ENCODE measurements at places on chromosomes 3 and 15.

DNA sequence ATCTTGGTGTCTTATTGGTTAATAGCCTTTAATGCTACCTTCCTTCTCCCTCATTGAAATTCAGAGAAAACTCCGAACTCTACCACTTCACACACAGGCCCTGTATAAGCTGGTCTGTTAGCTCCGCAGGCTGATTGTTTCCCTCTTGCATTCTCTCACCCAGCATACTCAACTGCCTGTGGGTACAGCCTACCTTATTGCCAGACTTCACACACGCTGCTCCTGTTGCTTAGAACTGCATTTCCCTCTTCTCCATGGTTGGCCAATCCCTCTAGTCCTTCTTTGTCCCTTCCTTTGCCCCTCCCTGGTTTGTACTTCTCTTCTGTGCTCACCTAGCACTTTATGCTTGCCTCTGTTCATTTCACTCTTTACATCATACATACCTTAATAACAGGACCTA, 92.9 kb upstream of the PRTG start:
- DNase-seq, result no peak

DNA sequence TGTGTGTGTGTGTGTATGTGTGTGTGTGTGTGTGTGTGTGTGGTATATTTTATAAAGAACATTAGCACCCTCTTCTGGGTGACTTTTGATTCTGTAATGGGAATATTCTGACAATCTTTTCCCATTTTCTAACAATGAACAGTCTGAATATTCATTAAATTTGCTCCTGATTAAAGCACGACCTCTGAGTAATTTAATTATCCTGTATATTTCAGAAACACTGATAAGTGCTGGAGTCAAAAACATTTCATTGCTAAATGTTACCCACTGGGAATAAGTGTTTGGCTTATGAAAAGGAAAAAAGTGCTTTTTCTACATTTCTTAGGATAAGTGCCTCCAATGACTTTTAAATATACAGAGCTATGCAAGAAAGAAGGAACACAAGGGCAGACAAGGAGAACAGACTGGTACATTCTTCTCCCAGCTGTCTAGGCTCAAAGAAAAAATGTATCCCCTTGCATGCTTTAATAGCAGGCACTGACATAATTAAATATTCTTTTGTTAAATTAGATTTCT, 32.3 kb upstream of the SYNPR start:
- no peak for DNase-seq

DNA sequence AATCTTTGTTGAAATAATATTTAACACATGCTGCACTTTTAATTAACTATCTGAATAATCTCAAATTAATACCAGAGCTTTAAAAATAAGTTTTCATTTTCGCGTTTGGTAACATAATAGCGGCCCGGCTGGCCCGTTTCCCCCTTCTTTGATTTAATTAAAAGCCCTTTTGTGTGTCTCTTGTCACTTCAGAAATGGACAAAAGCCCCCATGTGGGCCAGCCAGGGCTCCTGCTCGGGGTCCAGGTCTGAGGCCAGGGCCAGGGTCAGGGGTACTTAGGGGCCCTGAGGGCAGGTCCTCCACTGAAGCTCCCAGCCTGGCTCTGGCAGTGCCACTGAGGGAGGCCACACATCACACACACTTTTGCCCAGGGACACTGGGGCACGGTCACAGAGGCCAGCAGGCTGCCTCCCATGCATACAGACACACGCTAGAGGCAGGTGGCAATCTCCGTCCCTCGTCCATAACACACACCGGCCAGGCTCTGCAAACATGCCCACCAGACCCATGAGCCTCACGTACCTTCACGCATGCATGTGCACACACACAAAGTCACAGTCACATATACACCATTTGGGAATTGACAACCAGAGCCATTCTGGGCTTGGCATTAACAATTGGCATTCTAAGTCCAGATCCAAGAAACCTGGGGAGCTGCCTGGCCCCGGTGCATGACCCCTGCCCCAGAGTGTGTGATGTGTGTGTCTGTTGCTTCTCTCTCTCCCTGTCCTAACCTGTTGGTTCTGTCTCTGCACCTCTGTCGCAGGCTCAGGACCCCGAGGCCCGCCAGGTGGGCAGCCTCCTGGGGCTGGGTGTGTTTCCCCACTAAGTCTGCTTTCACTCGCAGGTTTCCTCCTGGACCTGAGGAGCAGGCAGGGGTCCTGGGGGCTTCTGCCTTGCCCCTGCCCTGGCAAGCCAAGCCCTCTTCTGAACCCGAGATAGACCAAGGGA, 38.5 kb downstream of the DNAJB8 start:
- no peak for DNase-seq

GRCh38 chr3:132549890-132550578, 47.0 kb upstream of the ACKR4 start:
- DNase-seq, result no peak

GRCh38 chr15:60865507-60865906, 363.6 kb downstream of the RORA start:
- no peak for DNase-seq

DNA sequence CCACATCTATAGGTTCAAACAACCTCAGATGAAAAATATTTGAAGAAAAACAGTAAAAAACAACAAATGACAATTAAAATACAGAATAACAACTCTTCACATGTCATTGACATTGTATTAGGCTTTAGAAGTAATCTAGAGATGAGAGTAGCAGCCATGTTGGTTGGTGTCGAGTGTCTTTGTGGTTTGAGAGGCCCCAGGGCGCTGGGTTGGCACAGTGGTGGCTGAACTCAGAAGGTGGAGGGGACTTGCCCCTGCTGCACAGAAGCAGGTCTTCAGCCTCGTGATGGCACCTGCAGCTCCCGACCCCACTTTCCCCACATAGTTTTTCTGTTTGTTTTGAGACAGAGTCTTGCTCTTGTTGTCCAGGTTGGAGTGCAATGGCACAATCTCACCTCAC, 187.2 kb downstream of the OSBPL10 start:
- no peak for DNase-seq

- DNase-seq, result peak; percentile 85
Measured at GRCh38 chr3:24220859-24221657, 273.6 kb downstream of the THRB start.

- DNase-seq, result no peak
Measured at GRCh38 chr3:197408177-197408957, 110.0 kb upstream of the DLG1 start.

- DNase-seq, result no peak
Measured at GRCh38 chr3:129563850-129564535, 21.0 kb downstream of the H1-8 start.

GRCh38 chr3:118761291-118761606, 273.4 kb downstream of the IGSF11 start:
- no peak for DNase-seq

DNA sequence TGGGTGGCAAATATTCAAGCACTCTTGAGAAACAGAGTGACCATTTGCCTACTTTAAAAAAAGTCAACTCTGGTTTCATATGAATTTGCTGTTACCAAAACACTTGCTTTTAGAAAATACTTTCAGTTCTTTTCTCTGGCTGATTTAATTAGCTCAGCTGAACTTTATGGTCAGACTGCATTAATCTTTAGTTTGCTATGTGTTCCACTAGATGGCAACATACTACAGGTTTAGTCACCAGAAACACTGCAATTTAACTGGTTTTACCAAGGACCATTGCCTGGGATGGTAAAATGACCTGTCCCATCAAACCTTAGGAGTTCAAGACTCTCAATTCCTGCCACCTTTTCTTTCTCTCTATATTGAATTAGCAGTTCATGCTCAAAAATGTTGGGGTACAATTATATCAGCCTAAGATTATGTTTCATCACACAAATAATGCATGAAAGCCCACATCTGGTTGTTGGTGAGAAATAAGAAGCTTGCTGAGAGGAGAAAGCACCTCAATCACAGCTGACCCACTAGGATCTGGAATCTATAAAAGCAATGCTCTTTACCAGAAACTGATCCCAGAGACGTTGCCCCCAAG, 14.2 kb downstream of the EIF4E3 start:
- no peak for DNase-seq

DNA sequence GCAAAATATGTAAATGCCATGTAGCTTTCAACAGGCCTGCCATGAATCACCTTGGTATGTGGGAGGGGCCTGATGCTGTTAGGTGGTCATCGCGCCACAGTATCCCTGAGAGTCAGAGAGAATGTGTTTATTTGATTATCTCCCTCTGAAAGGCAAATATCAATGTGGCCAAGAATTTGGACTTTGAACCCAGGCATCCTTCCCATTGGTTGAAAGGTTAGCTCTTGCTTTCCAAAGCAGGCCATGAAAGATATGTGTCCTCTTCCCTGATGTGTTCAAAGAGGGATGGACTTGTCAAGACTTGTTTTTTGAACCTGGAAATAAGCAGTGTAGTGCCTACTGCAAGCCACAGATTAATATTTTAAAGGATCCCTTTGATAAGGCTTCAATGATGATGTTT, 36.7 kb downstream of the SRP14 start:
- DNase-seq, result no peak

DNA sequence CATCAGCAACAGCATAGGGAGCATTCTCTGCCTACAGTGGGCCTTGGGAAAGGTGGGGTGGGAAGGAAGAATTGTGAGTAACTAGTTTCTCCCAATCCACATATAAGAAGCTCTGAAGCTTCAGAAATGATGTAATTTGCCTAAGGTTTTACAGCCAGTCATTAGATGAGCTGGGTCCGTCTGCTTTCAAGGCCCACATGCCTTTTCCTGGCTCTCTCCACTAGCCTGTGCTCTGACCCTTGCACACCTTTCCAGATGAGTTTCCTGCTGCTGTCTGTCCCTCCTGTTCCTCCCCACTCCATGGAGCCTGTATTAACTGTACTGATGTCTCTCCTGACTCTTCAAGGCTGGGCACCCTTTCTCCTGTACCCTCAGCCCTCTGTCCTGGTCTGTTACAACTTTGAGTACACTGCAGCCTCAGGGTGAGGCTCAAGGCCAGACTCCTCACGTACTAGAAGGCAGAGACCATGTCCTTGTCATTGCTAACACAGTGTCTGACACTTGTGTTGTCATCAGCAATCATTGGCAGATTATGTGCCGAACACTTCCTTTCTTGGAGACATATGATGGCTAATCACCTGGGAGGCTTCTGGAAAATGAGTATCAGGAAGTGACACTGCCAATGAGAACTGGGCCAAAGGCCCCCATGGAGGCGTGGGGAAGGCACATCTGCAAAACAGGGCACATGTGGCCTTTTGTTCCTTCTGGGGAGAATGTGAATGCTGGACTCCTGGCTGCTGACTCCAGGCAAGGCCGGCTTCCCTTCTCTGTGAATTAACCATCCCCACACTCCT, 6.6 kb downstream of the TM6SF1 start:
- peak; percentile 88 for DNase-seq

DNA sequence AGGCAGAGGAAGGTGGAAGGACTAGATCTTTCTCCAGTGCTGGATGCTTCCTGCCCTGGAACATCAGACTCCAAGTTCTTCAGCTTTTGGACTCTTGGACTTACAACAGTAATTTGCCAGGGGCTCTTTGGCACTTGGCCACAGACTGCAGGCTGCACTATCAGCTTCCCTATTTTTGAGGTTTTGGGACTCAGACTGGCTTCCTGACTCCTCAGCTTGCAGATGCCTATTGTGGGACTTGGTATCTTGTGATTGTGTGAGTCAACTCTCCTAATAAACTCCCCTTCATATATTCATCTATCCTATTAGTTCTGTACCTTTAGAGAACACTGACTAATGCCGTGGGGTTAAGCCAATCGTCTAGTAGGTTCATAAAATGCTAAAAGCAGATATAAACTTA, 8.8 kb upstream of the B3GNT5 start:
- no peak for DNase-seq

- DNase-seq, result no peak
Measured at GRCh38 chr15:42499858-42500609, 4.6 kb downstream of the SNAP23 start.

DNA sequence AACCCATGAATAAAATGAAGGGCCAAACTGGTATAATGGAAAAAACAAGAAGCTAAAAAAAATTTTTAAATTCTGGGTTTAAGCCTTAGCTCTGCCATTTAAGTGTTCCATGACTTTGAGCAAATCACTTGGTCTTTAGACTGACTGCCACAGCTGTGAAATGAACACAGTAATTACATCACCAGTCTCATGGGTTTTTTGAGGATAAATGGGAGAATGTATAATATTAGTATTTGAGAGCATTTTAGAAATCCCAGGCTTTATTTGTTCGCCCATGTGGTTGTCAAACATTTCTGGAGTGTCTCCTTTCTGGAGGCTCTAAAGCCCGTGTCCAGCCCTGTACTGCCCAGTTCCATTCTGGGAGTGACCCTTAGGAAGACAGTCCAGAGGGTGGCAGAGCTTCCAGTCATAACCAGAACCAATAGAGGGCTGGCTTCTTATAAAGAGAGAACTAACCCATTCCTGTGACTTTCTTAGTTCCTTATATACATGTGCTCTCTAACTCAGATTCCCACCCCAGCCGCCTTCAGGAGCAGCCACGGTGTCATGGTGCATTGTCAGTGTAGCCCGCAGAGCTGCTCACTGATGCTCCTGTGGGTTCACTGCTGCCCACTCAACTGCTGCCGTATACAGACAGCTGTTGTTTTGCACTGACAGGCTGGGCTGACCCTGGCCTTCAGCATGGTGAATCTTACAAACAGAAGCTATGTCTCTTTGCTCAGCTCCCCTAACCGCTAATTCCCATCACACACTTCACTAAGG, 44.7 kb downstream of the BOC start:
- no peak for DNase-seq

DNA sequence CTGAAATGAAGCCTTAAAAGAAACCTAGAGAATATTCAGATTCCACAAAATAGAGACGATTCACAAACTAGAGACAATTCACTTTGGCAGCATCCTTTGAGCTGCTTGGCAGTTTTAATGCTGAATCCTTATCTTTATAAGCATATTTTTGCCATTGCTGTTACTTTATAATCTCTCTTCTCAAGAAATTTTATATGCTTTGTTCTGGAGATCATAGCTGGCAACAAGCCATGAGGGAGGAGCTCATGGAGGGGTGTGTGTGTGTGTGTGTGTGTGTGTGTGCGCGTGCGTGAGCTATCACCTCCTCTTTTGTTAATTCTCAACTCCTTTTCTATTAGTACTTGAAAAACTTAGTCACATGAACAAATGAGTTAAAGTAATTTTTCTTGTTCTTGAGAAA, 495.0 kb upstream of the RGMA start:
- DNase-seq, result peak; percentile 32

DNA sequence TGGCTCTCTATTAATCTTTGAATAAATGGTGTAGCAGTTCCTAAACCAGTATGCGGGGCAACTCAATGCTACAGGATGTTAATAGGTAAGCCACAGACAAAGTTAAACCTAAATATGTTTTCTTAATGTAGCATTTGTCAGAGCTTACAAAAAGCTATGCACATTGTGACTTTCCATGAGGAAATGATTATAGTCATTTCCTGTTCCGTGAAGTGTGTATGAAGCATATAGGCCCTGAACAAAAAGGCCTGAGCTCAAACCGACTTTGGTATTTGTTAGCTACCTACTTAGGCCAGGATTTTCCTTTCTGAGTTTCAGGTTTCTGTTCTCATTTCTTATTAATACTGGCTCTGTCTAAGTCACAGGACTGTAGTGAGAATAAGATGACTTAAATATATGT, 14.2 kb downstream of the ZNF80 start:
- no peak for DNase-seq

DNA sequence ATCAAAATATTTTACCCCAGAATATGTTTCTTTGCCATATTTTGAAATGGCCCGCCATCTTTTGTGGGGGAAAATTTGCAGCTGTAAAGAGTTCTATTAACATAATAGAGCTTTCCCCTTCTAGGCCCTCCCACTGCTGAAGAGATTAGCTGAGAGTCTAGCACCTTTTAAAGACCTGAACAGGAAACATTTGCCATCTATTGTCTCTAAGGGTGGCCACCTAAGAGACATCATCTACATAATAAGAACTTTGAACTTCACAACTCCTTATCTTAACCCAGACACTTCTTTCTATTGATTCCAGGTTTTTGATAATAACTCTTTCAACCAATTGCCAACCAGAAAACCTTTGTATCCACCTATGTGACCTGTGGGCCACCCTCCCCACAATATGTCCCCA, 54.7 kb upstream of the TRPM1 start:
- DNase-seq, result no peak
